ENCODE measurements at places on chromosomes 6 and 20.

GRCh38 chr6:148518511-148519156 is 176.0 kb downstream of the SASH1 start:
- no peak for DNase-seq

- no peak for DNase-seq
Observed at GRCh38 chr6:144696610-144697368, 411.7 kb downstream of the UTRN start.

DNA sequence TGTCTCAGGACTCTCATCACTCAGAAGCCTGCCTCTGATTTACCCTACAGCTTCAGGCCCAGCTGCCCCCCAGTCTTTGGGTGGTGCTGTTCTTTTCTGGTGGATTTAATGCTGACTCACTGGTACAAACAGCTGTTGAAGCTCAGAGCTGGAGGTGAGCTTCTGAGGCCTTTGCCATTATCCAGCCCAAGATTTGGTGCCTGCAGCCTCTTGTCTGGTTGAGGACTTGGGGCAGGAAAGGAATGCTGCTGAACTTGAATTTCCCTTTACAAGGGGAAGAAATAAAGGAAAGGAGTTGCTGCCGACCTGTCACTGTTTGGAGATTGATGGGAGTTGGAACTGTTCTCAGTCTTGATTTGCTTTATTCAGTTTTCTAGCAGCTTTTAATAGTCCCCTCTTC is 19.8 kb downstream of the ABCF1 start:
- no peak for DNase-seq

GRCh38 chr6:34030831-34031624 is 114.9 kb downstream of the GRM4 start:
- DNase-seq: no peak

- DNase-seq: peak; percentile 56
Observed at GRCh38 chr6:72689107-72689954, 67.5 kb downstream of the KCNQ5 start.

Data from Daoy (cell line).